Left lung (tissue), 14 donors: ENCODE measurements at places on chromosomes 2 and 18. TPM values are rescaled to one million over a fixed set of nuclear protein-coding genes. Genes with fewer than 3 reads are reported as not detected.

Gene REG1B
- polyA plus RNA-seq: not detected

Gene RGPD4
- 0.14 TPM for polyA plus RNA-seq

Gene GPC1
- polyA plus RNA-seq: 51.5 TPM

Gene VWA3B
- 1.7 TPM for polyA plus RNA-seq
